NCI-H1694 (cell line): ENCODE measurements at places on chromosomes 6 and 20.

DNA sequence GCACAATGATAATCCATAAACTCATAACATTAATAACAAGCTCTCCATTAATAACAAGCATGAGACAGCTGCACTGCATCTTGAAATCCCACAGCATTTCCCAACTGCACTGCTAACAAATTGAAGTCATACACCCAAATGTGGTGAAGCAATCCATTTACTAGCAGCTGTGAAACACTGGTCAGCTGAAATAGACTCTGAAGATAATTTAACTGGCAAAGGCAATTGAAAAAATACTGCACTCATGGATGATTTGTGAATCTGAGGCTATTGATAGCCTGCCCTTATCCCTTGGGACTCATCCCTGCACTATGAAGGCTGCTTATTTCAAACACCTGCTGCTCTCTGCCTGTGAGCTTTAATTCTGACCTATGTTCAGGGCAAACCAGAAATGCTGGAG lies 49.1 kb upstream of the PLCB1 start:
- DNase-seq = no peak

GRCh38 chr6:5878792-5879191 lies 127.9 kb downstream of the NRN1 start:
- DNase-seq = no peak

- DNase-seq = no peak
Measured at GRCh38 chr6:108877046-108877751, 29.0 kb downstream of the ARMC2 start.

GRCh38 chr6:104887350-104887749 lies 27.6 kb upstream of the HACE1 start:
- no peak for DNase-seq

- no peak for DNase-seq
Measured at GRCh38 chr6:18019539-18020534, 32.4 kb upstream of the KIF13A start.

DNA sequence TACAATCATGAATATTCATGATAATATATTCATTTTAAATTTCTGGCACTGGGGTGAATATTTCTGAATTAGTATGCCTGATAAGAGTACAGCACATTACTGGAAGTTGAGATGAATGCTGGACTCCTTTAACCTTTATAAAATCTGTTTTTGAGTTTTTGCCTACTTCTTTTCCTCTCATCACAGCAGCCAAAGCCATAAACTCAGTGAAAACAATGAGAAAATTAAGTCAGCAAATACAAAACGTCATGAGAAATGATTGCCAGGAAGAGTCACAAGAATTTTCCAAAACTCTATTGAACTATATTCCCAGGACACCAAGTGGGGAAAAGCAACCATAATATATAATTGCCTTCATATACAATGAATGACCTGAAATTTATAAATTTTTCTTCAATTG lies 837.6 kb downstream of the TBC1D32 start:
- DNase-seq = no peak

- no peak for DNase-seq
Measured at GRCh38 chr20:21006611-21007010, 99.5 kb downstream of the LINC00237 start.

GRCh38 chr20:9119776-9120175 lies 50.9 kb downstream of the PLCB4 start:
- peak; percentile 76 for DNase-seq

DNA sequence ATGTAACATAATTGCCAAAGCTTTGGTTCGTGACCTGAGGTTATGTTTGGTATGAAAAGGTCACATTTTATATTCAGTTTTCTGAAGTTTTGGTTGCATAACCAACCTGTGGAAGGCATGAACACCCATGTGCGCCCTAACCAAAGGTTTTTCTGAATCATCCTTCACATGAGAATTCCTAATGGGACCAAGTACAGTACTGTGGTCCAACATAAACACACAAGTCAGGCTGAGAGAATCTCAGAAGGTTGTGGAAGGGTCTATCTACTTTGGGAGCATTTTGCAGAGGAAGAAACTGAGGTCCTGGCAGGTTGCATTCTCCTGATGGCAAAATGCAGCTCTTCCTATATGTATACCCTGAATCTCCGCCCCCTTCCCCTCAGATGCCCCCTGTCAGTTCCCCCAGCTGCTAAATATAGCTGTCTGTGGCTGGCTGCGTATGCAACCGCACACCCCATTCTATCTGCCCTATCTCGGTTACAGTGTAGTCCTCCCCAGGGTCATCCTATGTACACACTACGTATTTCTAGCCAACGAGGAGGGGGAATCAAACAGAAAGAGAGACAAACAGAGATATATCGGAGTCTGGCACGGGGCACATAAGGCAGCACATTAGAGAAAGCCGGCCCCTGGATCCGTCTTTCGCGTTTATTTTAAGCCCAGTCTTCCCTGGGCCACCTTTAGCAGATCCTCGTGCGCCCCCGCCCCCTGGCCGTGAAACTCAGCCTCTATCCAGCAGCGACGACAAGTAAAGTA lies 547 bp upstream of the ESR1 start:
- DNase-seq = no peak

DNA sequence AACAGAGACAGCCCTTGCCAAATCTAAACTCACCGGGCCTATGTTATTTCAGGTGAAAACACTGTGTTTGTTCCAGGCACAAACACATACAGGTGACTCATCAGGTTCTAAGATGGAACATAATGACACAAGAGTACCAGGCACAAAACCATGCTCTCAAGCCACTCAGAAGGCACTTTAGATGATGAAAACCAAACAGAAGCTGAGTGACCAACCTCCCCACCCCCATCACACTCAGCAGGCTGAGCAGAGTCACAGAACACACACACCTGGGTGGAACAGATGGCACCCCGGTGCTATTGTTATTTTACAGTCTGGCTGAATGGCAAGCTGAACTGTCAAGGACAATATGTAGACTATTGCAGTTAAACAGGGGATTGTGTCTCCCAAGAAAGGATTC lies 20.6 kb upstream of the NKX2-2 start:
- DNase-seq = no peak

DNA sequence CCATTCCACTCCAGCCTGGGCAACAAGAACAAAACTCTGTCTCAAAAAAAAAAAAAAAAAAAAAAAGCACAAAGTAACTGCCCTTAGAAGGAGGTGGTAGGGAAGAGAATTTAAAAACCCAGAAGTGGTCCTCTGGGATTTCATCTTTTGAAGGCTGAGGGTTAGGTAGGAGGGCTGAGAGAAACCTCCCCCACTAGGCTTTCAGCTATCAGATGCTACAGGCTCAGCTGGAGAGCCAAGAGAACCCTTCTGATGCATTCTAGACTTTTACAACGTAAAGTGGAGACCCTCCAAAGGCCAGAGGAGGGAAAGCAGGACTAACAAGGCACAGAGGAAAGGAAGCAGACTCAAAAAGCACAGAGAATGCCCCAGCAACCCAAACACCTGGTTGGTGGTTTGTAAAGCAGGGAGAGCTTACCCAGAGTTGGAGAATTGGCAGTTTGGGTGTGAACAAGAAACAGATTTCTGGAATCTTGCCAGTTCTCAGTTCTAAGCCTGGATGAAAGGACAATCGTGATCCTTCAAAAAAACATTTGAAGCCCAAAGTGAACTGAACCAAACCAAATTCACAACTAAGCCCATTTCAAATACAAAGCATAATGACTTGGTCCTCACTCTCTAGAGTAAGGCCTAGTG lies 23.2 kb upstream of the SPAG4 start:
- DNase-seq = no peak

DNA sequence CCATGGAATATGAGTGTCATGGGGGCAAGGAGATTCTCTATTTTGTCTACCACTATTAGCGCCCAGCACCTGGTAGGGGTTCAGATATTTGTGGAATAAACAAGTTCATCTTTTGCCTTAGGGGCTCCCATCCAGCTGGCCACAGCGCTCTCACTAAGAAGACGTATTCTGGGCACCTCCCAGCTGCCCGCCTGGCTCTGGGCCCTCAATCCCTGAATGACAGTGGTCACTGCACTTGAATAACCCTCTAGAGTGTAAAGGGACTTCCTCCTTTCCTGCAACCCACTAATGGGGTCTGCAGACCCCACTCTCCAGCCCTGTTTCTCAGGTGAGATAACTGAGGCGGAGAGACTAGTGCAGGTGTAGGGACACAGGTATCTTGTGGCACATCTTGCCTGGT lies 36.2 kb downstream of the SNX5 start:
- no peak for DNase-seq

DNA sequence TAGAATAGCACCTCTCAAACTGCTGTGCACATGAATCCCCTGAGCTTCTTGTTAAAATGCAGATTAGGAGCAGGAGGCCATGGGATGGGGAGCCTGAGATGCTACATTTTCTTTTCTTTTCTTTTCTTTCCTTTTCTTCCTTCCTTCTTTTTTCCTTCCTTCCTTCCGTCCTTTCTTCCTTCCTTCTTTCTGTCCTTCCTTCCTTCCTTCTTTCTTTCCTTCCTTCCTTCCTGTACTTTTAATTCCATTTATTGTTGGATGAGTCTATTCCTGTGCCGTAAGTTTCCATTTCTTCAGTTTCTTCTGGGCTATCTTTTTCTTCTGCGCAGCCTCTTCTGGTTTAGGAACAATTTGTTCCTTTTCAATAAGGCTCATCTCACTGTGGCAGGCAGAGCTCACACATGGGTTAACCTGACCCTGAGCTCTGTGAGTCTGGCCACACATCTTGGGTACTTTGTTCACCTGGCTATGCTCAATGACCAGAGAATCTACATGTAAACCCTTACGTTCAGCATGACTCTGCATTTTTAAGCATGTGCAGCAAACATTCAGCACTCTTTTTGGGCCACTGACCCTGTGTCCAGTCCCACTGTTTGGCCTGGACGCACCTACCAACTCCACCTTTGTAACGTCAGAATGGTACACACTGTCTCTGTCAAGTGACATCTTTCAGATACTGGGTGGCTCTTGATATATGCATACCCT lies 114.7 kb upstream of the INSM1 start:
- DNase-seq = no peak

- no peak for DNase-seq
Measured at GRCh38 chr6:166673309-166673708, 46.3 kb upstream of the RPS6KA2 start.

GRCh38 chr20:38617011-38617829 lies 15.6 kb downstream of the ARHGAP40 start:
- DNase-seq = no peak

- no peak for DNase-seq
Measured at GRCh38 chr6:146359131-146359530, 184.5 kb upstream of the RAB32 start.

DNA sequence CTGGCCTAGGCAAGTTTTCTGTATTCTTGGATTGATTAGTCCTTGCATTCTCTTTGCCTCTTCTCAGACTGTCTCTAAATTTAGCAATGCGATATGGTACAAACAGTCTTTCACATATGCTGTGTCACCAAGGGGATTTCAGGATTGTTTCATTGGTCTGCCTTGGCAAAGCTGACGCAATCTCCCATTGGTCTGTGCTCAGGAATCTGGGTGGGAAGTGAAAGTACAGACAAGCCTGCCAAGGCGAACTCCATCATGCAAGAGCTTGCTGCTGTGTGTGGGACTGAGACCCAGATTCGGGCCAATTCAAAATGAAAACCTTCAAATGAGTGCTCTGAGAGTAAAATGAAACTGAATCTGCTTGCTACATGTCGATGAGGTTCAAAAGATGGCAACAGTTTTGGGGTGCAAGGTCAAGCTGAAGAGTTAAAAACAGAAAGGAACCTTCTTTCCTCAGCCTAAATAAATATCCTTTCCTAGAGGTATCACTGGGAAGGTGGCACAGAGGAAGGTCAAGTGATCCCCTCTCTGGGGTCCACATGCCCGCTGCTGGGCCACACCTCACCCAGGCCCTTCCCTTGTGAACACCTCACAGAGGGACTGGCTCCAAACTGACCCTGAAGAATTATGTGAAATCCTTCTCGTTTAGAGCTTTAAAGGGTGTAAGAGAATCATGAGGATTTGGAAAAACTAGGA lies 198.8 kb upstream of the PREP start:
- DNase-seq = no peak

DNA sequence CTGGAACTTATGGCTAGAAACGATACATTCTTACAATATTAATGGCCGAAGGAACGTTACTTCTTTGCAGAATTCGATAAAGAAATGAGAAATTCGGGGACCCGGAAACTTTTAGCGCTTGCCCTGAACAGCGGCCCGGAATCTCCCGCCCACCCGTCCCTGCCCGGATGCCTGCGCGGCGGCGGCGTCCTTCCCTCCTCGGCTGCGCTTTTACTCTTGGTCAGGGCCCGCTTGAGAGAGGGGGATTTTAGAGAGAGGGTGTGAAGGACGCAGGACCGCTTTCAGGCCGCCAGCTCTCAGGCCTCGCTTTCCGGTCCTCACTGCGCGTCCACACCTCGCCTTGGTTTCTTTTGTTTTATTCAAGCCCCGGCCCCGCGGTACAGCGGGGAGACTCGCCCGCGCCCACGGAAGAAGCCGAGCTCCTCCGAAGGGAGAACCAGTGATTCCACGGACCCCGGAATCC lies 243.7 kb downstream of the ARID1B start:
- peak; percentile 21 for DNase-seq

- no peak for DNase-seq
Measured at GRCh38 chr6:21067521-21067920, 526.0 kb upstream of the SOX4 start.

- no peak for DNase-seq
Measured at GRCh38 chr6:151254451-151255081, 14.8 kb downstream of the AKAP12 start.

GRCh38 chr6:44201638-44202303 lies 15.0 kb upstream of the MYMX start:
- DNase-seq = peak; percentile 10

- DNase-seq = no peak
Measured at GRCh38 chr6:128380891-128381290, 139.5 kb downstream of the PTPRK start.

DNA sequence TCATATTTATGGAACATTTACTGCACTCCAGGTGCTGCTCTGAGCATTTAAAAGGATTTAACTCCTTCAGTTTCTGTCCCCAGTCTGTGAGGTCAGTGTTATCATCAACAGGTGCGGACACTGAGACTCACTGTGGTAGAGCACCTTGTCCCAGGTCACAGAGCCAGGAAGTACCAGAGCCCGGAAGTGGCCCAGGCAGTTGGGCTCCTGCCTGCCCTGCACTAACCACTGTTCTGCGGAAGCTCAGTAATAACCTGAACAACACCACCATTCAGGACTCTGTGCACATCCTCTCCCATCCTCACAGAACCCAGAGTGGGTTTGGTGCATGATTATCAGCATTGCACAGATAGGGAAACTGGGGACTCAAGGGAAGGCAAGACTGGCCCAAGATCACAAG lies 16.8 kb upstream of the SIRPG start:
- DNase-seq = no peak

GRCh38 chr6:129417416-129418086 lies 292.4 kb downstream of the ARHGAP18 start:
- DNase-seq = no peak

GRCh38 chr6:77383026-77383425 lies 80.3 kb downstream of the HTR1B start:
- DNase-seq = no peak

- DNase-seq = peak; percentile 10
Measured at GRCh38 chr20:20887593-20888265, 175.3 kb upstream of the RALGAPA2 start.

GRCh38 chr6:13406781-13407180 lies 78.4 kb upstream of the TBC1D7 start:
- no peak for DNase-seq

GRCh38 chr6:83265384-83265783 lies 72.2 kb downstream of the RWDD2A start:
- no peak for DNase-seq
